ENCODE measurements at places on chromosomes 6 and 20.

GRCh38 chr6:129662406-129662766 lies 47.6 kb downstream of the ARHGAP18 start:
- DNase-seq, result no peak

DNA sequence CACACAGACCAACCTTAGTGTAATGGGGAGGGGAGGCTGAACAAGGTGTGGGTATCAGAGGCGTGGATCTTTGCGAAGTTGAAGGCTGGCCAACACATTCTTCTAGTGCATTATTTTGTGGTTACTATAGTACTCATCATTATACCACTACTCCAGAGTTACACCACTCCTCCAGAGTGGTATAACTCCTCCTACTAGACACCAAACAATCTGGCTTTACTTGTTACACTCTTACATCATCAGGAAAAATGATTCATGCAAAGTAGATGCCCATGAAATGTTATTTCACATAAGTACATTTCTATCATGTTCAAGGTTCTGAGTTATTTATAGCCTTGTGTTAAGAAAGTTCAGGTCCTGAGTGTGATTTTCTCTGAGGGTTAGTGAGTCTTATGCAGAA lies 443.1 kb upstream of the OPRM1 start:
- DNase-seq, result no peak

DNA sequence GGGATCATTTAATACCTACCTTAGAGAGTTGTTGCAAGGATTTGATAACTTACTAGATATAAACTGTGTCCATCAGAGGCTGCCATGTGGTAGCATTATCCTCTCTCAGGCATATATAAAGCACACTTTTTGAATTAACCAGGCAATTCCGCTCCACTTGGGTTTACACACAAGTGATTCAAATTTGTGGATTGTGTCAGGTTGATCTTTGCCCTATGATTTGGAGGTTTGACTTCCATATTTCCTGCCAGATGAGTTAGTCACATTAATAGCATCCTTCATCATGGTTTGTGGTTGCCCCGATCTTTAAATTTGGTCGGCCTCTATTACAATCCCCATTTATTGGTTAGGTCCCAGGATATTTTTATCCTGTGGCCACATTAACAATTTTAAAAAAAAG lies 44.8 kb upstream of the CTAGE9 start:
- no peak for DNase-seq

DNA sequence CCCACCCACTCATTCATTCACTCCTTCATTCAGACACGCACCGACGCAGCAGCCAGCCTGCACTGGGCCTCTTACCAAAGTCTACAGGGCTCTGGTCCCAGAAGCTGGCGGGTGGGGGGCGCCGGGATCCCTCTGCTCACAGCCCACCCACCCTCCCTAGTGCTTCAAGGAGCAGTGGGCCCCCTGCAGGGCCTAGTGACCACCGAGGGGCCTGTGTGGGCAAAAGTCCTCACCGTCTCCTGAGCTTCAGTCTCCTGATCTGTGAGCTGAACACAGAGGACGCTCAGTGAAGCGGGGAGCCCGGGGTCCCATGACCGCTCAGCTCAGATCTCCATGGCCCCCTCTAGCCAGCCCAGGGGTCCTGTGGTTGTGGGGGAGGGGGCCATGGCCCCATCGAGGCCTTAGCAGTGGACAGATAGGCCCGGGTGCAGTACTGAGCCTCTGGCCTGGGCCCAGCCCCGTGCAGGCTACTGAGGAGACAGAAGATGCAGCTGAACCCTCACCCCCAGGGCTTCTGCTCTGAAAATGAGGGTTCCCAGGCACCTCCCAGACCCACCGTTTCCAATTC lies 33.4 kb upstream of the MRGBP start:
- DNase-seq, result no peak

DNA sequence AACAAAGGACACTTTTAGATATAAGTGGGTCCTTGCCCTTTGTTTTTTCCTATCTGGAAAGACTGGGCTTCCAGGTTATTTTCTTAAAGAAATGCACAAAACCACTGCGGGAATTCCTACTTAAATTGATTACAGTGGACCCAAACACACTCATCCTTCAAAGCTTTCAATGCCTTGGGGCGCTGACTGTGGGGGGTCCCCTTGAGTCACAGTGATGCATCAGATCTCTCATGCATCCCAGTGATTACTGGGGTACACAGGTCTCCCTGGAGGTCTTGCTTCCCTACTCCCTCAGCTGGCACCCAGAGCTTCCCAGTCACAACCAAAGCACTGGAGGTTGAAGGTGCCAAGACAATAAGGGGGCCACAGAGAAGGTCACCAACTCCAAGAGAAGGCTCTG lies 20.7 kb downstream of the ABHD12 start:
- DNase-seq, result no peak

GRCh38 chr6:8074213-8074612 lies 10.0 kb upstream of the BLOC1S5 start:
- DNase-seq, result no peak

- no peak for DNase-seq
Observed at GRCh38 chr20:63292292-63292701, 689 bp upstream of the COL20A1 start.

DNA sequence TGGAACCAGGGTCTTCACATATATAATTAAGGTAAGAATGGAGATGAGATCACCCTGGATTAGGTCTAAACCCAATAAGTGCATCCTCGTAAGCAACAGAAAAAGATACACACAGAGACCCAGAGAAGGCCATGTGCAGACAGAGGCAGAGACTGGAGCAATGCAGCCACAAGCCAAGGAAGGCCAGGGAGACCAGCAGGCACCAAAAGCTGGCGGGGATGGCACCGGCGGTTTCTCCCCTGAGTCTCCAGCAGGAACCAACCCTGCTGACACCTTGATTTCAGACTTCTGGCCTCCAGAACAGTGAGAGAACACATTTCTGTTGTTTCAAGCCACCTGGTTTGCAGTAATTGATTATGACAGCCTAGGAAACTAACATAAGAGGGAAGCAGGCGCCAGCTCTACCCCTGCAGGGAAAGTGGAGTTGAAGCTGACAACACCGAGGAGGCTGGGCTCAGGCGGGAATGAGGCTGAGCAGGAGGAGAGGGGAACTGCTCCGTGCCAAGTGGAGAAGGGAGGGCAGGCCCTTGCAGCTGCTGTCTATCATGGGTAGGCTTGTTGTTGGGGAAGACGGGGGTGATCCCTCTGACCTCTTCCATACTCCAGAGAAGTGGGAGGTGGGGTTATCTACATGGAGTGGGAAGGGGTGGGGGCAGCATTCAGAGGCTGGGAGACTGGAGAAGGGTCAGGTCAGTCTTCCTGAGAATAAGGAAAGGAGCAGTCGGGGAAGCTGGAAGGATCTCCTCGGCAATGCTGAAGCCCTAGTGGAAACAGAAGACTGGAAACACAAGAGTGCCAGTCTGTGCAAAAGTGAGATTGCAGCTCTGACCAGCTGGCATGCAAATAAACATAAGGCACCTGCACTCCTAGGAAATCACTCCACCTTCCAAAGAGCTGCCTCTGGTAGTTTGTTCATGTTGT lies 72.7 kb downstream of the NFATC2 start:
- DNase-seq, result no peak

- no peak for DNase-seq
Observed at GRCh38 chr20:10342152-10342551, 91.9 kb downstream of the MKKS start.

GRCh38 chr6:144580039-144580438 lies 294.9 kb downstream of the UTRN start:
- no peak for DNase-seq

GRCh38 chr6:47371139-47371869 lies 61.6 kb upstream of the TNFRSF21 start:
- no peak for DNase-seq

DNA sequence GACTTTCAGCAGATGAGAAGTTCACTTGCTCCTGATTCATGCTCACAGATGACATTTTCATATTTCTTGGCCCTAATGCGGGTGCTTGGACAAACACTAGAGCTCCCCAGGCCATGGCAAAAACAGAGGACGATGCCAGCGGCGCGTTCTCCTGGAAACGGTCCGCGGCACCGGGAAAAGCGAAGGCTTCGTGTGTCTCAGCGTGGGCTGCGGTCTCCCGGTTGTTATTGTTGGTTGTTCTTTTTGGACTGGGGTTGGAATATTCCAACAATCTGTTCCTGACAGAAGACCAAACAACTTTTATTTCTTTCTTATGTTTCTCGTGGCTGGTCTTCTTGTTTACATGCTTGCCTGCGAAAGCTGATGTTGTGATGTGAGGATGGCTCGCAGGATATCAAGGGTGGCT lies 46.8 kb upstream of the NEDD9 start:
- DNase-seq, result no peak

DNA sequence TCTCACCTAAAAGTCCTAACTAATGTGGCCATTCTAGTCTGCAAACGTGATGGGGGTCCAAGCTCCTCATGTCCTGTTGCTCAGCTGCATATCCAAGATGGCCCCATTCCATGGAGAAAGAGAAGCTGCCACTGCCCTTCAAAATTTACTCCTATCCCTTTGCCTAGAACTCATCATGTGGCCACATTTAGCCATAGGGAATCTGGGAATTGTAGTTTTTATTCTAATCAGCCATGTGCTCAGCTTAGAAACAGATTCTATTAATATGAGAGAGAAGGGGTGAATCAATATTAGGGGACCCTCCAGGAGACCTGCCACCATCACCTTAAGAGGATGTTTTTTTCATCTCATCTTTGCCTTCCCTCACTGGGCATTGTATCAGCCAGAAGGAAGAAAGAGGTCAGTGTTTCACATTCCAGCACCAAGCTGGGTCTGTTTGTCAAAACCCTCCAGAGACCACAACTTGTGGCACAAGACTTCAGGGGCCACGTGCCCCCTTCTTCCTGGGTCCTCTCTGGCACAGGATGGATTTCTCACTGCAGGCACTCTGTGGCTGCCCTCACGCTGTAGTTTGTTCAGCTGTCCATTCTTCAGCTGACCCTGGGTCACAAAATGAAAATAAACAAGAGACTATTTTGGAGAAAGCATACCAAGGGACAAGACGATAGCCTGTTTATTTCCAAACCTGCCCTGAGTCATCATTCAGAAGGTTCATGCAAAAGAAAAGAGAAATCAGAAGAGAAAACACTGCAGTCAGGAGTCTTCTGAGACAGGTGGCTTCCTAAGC lies 172.0 kb downstream of the EYA2 start:
- no peak for DNase-seq

DNA sequence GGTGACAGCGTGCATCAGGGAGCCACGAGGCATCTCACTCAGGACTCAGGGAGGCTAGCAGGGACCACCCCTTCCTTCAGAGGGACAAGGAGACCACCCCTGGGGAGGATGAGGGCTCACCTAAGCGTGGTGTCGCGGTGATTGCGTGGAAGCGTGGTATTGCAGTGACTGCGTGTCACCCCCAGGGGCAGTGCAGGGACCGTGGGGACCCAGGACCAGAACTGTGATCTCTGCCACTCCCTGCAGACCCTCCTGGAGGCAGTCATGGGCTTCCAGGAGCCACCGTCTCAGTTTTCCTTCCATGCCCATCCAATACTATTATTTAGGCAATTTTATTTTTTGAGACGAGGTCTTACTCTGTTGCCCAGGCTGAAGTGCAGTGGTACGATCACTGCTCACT lies 147.1 kb downstream of the TAF4 start:
- no peak for DNase-seq

- DNase-seq, result no peak
Observed at GRCh38 chr20:13166011-13166410, 55.1 kb upstream of the ISM1 start.

- no peak for DNase-seq
Observed at GRCh38 chr20:62685781-62686555, 22.7 kb upstream of the NTSR1 start.

DNA sequence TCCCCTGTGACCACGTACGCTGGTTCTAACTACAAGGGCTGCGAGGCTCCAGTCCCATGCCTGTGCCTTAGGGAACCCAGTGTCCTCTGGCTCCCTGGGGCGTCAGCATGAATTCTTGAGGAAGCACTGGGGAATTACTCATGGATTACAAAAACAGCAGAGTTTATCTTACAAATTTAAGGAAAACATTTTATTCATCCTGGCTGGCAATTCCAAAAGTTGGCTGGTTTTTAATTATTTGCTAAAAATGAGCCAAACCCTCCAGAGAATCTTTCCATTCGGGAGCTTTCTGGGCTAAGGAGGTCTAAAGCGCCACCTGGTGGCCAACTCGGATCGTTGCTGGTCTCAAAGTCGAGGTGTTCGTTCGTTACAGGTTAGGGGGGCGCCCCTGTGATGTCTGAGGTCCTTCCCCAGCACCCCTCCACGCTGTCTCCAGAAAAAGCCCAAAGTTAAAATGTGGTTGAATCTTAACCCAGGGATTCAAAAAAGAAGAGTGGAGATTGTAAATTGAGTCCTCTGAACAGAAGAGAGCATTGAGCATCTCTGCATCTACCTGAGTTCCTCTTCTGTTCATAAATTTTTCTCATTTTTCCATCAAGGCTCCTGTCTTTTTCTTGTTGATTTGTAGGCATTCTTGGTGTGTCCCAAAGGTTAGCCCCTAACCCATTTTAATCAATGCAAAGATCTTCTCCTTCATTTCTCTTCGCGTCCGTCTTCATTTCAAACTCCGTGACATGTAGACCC lies 99.4 kb downstream of the BFSP1 start:
- DNase-seq, result no peak

- no peak for DNase-seq
Observed at GRCh38 chr6:105803442-105803841, 282.7 kb upstream of the PRDM1 start.

GRCh38 chr6:38610050-38610625 lies 29.6 kb downstream of the BTBD9 start:
- no peak for DNase-seq

- DNase-seq, result no peak
Observed at GRCh38 chr20:49482621-49483017, at the start of gene KCNB1. TSS of gene KCNB1 (minus strand) at chr20:49482668. CDS start at chr20:49482480, 188 bp downstream.

GRCh38 chr20:36238153-36238552 lies 1.9 kb downstream of the AAR2 start:
- no peak for DNase-seq

DNA sequence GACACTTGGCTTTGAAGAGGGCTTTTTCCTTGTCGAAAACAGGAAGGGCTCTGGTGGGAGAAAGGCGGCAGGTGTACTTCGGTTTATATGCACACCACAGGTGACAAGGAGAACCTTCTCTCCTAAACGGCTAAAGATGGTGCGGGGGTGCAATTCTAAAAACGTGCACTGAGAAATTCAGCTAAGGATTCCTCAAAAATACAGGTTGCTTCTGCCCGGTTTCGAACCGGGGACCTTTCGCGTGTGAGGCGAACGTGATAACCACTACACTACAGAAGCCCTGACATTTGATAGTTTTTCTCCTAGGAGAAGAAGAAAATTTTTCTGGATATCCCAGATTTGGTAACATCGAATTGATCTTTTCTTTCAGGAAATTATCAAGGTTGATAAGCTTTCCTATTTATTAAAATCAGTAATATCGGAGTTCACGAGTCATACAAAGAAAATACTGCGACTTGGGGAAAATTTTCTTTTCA lies 32.0 kb downstream of the POM121L2 start:
- no peak for DNase-seq

DNA sequence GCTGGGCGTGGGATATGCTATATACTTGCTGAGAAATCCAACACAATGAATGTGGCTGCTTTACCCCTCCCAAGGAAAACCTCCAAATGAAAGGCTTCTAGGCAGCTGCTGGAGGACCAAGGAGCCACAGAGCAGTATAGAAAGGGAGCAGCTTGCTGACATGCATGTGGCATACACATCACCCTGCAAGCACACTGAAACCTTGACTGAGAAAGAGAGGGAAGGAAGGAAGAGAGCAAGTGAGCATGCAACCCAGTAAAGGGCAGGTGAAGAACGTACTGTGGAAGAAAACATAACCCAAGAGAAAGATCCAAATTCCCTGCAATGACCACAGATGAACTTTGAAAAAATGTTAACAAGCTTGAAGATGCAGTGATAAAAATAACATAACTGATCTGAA lies 543.0 kb downstream of the KIF16B start:
- no peak for DNase-seq
